Esophagus (tissue), 2 donors: ENCODE measurements at places on chromosomes 11 and 22. TPM values are rescaled to one million over a fixed set of nuclear protein-coding genes. Genes with fewer than 3 reads are reported as not detected.

LGALS1 gene
- polyA plus RNA-seq, result 194 TPM

UPK3A gene
- polyA plus RNA-seq, result not detected

ACR gene
- 0.14 TPM for polyA plus RNA-seq

SFI1 gene
- 10.5 TPM for polyA plus RNA-seq

CST6 gene
- polyA plus RNA-seq, result 36.1 TPM

ELMOD1 gene
- polyA plus RNA-seq, result 0.02 TPM

POU2AF2 gene
- not detected for polyA plus RNA-seq

DMC1 gene
- 1.3 TPM for polyA plus RNA-seq

GDPD4 gene
- polyA plus RNA-seq, result 0.18 TPM

FAM76B gene
- 7.9 TPM for polyA plus RNA-seq

PLAAT5 gene
- 0.12 TPM for polyA plus RNA-seq

PNPLA3 gene
- polyA plus RNA-seq, result 0.41 TPM

TLCD5 gene
- polyA plus RNA-seq, result 0.55 TPM

LGR4 gene
- 10.5 TPM for polyA plus RNA-seq

KIRREL3 gene
- 0.05 TPM for polyA plus RNA-seq

SCGB1A1 gene
- 4.8 TPM for polyA plus RNA-seq

CD3E gene
- polyA plus RNA-seq, result 4.6 TPM

OR51G1 gene
- not detected for polyA plus RNA-seq

CLCF1 gene
- polyA plus RNA-seq, result 2.2 TPM
